ENCODE measurements at places on chromosomes 13 and 19.
A peak's percentile ranks its signal among the peaks of the same experiment; 100 is the strongest.

DNA sequence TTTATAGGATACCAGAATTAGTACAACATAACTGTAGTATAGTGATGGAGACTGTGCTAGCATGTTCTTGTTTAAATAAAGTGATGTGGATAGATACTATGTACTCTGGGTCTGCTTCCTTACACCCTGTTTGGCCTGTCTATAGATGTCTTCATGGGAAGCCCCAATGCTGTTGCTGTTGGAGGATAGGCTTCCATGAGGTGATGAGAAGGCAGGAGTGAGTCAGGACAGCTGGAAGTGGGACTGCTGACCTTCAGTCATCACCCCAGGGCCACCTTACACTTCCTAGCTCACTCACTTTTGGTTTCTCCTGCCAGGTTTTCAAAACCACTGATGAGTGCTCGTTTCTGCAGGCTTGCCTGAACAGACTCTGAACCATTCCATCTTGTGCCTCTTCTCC is 4.2 kb downstream of the KCTD4 start:
- no peak for DNase-seq

GRCh38 chr13:98847780-98848179 is 95.3 kb upstream of the SLC15A1 start:
- no peak for DNase-seq

DNA sequence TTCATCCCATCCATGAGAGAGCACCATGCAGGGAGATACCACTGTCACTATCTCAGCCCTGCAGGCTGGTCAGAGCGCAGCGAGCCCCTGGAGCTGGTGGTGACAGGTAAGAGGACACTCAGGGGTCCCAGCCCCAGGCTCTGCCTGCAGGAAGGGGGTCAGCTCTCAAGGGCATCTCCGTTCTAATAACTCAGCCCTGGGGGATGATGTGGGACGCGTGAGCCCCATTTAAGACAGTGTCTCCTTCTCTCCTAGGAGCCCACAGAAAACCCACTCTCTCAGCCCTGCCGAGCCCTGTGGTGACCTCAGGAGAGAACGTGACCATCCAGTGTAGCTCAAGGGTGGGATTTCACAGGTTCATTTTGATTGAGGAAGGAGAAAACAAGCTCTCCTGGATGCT is 15.5 kb upstream of the KIR3DL3 start:
- DNase-seq: peak; percentile 65

DNA sequence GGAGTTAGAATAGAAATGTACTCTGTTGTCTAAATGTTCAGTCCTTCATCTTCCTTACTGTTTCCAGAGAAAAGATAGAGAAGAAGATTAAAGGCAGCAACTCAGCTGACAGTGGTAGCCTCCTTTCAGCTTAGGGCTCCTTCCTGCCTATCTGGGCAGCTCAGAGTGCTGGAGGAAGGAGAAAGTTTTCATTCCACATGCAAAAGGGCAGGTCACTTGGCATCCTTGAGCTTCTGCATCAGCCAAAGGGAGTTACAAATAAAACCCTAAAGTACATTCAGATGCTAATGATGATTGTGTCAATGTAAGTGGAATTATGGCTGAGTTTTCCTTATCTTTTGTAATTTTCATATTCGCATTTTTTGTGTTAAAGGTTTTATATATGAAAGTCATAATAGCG is 58.9 kb downstream of the ESD start:
- DNase-seq: no peak

DNA sequence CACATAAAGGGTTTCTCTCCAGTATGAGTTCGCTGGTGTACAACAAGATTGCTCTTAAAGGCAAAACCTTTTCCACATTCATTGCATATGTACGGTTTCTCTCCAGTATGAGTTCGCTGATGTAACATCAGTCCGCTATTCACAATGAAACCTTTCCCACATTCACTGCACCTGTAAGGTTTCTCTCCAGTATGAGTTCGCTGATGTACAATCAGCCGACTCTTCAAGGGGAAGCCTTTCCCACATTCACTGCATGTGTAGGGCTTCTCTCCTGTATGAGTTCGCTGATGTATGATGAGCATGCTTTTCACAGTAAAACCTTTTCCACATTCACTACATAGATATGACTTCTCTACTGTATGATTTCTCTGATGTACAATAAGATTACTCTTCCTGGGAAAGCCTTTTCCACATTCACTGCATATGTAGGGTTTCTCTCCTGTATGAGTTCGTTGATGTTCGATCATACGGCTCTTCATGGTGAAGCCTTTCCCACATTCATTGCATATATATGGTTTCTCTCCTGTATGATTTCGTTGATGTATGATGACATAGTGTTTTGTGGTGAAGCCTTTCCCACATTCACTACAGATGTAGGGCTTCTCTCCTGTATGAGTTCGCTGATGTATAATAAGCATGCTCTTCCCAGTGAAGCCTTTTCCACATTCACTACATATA is 6.0 kb upstream of the ZNF614 start:
- DNase-seq: no peak

GRCh38 chr13:98348466-98349200 is 171.6 kb upstream of the RNF113B start:
- DNase-seq: no peak

DNA sequence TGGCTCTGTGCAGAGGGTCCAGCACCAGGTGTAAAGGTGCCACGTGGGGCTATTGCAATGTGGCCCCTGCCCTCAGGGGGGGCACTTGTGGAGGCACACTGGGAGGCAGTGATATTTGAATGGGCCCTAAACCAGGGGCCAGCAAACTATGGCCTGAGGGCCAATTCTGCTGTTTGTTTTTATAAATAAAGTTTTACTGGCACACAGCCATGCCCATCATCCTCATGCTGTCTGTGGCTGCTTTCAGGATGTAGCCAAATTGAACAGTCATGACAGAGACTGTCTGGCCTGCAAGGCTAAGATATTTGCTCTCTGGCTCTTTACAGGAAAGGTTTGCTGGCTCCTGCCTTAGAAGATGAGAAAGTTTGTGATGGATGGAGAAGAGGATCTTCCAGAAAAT is 33.9 kb upstream of the RANBP3 start:
- DNase-seq: no peak

GRCh38 chr13:23506071-23506806 is 64.0 kb upstream of the TNFRSF19 start:
- DNase-seq: no peak

DNA sequence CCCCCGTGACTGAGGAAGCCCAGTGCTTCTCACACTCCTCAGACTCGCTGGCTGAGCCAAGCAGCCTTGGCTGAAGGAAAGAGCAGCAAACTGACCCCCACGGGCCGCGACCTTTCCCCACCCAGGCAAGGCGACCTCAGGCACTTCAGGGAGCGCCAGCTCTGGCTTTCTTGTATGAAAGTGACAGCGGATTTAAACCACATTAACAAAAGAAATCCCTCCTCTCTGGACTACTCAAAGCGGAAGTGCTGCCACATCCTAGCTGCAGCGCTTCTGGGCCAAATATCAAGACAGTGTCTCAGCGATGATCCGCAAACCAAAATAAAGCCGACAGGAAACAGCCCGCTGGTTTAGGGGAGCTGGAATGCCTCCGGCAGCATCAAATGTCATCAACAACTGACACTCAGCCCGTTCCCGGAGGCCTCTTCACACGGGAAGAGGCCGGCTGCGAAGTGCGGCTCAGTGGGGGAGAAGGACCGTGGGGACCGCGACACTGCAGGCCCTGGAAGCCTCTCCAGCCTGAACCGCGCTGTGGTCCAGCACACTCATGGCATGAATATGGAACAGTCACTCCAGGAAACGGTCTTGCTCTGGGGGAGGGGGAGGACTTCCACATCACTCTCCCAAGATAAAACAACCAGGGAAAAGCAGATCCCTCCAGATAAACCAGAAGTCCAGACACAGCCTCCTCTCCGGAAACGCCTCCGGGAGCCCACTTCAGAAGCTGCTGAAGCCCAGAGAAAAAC is 1.4 kb downstream of the RASA3 start:
- peak; percentile 27 for DNase-seq

GRCh38 chr19:43809762-43810696 is 7.8 kb upstream of the LYPD5 start:
- DNase-seq: peak; percentile 64

GRCh38 chr19:17264641-17264979 is at the start of gene USHBP1:
Gene USHBP1 (minus strand): TSS chr19:17264745. CDS start chr19:17264299, 446 bp downstream.
- no peak for DNase-seq

DNA sequence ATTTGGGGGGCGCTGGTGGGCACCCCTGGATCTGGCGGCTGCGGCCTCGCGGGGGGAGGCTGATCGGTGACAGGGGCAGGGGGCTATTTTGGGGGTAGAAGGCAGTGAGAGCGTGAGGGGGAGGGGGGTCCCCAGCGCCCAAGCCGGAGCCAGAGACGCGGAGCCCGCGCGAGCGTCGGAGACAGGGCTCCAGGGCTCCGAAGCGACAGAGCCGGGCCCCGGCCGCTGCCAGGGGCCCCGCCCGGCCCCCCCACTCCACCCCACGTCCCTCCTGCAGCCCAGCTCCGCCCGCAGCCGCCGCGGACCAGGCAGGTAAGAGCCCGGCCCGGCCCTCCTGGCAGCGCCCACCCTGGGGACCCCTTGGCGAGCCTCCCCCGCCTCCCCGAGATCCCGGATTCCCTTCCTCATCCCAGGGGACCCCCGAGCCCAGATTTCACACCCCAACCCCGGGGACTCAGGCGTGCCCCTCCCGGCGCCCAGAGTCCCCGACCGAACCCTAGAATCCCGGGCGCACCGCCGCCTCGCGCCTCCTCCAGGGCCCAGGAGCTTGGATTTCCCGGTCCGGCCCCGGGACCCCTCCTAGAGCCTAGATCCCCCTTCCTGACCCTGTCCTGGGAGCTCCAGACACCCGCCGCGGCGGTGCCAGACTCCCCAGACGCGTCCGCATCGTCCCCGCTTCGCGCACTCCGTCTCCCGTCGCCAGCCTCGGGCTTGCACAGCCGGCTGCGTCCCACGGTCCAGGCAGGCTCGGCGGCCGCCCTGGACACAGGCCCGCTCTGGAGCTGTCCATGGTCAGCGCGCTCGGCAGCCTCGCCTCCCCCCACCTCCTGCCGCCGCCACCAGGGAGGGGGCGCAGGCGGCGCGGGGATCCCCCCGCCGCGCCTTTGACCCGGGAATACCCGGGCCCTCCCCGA is at the start of gene PPFIA3:
PPFIA3 (plus strand) TSS at position 134 of the 914 bp plus-strand sequence. CDS start 8,330 bp downstream, outside the sequence.
- DNase-seq: no peak

DNA sequence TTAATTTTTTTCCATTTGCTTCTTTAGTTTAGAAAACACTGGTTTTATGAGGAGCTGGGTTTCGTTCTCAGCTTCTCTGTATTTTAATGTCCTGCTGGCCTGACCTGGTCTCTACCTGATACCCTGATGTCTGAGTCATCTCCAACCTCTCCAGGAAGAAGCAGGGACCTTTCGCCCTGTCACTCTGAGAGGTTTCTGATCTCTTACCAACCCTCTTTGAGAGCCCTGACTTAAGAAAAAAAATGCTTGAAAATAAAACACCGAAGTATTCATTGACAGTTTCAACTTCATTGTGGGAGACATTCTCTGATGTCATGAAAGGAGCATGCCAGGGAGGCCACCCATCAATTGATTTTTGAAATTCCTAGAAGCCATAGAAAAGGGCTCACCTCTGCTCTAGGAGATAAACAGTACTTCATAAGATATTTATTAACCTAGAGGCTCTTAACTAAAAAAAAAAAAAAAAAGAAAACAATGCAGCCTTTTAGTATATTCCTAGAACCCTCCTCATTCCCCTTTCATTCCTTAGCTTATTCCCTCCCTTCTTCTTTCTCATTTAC is 234.8 kb downstream of the ENOX1 start:
- DNase-seq: no peak

- no peak for DNase-seq
Observed at GRCh38 chr13:111219950-111220349, 100.5 kb upstream of the TEX29 start.

GRCh38 chr13:30570691-30571090 is 47.0 kb upstream of the USPL1 start:
- no peak for DNase-seq

- DNase-seq: no peak
Observed at GRCh38 chr13:39530916-39531315, 72.1 kb downstream of the LHFPL6 start.

DNA sequence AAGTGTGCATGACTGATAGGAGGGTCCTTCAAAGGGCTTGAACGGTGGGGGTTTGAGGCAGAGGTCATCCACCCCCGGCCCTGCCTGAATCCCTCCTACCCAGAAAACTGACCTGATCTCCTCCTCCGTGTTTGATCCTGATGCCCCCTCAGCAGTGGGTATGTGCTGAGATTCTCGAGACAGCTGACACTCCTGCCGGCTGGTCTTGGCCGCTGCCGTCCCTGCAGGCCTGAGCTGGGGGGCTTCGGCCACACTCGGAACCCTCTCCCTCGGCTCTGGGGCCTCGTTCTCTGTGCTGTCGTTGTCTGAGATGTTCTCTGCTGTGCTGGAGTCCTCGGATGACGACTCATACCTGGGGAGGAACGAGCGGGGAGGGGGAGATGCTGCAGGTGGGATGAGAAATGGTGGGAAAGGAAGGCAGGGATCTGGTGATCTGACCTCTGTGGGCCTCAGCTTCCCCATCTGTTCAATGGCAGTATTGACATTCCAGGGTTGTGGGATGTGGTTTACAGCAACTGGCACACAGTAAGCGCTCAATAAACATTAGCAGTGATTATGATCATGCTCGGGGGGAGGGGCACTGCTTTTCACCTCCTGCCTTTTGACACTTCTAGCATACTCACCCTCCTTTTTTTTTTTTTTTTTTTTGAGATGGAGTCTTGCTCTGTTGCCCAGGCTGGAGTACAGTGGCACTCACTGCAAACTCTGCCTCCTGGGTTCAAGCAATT is 20.7 kb downstream of the KANK2 start:
- DNase-seq: no peak

- DNase-seq: no peak
Observed at GRCh38 chr19:7254590-7254989, 39.6 kb downstream of the INSR start.

- no peak for DNase-seq
Observed at GRCh38 chr19:14381689-14382474, 638 bp downstream of the ADGRE5 start.

GRCh38 chr13:93966267-93966936 is 513.1 kb downstream of the DCT start:
- DNase-seq: no peak

- no peak for DNase-seq
Observed at GRCh38 chr19:36265064-36265463, 50.2 kb downstream of the ZNF146 start.

DNA sequence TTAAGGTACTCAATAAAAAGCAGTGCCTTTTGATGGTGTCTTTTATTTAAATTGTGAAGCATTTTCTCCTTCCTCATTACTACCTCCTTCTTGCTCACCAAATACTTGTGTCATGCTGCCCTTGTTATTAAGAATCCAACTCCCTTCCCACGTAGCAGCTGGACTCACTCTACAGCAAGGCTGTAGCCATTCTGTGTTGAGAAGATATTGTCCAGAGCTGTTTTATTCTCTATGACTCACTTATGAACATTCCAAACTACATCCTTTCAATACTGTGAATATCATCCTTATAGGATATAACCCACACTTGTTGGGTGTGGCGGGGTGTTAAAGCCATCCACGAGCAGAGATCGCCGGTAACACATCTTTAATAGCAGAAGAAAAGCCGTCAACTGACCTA is 1671.5 kb upstream of the SLC10A2 start:
- no peak for DNase-seq

- DNase-seq: no peak
Observed at GRCh38 chr19:48795685-48796070, 15.2 kb downstream of the BCAT2 start.

DNA sequence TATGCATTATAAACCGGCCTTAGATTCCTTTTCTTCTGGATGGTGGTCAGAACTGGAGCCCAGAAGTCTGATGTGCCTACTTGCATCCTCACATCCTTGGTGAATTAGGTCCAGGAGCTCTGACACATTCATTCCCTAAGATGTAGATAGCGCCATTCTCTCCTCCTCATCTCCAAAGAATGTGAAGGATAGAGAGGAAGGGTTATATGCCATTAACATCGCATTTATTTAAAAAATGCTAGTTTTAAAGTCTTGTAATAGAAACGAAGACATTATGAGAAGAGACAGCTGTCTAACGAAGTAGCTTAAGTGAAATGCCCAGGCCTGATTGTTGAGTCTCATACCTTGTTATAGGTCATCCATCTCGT is 9.7 kb downstream of the MBNL2 start:
- no peak for DNase-seq

Data from NCI-H748 treated with DMSO at 0.1 percent for 48 hours (cell line).